ENCODE measurements at places on chromosomes 6 and 20. TPM values are rescaled to one million over a fixed set of nuclear protein-coding genes. Genes with fewer than 3 reads are reported as not detected.

GRCh38 chr6:143603455-143603854 lies 74.3 kb upstream of the PHACTR2 start:
- no peak for DNase-seq

GRCh38 chr6:159935633-159936032 lies 33.2 kb upstream of the IGF2R start:
- peak; percentile 20 for DNase-seq

DNA sequence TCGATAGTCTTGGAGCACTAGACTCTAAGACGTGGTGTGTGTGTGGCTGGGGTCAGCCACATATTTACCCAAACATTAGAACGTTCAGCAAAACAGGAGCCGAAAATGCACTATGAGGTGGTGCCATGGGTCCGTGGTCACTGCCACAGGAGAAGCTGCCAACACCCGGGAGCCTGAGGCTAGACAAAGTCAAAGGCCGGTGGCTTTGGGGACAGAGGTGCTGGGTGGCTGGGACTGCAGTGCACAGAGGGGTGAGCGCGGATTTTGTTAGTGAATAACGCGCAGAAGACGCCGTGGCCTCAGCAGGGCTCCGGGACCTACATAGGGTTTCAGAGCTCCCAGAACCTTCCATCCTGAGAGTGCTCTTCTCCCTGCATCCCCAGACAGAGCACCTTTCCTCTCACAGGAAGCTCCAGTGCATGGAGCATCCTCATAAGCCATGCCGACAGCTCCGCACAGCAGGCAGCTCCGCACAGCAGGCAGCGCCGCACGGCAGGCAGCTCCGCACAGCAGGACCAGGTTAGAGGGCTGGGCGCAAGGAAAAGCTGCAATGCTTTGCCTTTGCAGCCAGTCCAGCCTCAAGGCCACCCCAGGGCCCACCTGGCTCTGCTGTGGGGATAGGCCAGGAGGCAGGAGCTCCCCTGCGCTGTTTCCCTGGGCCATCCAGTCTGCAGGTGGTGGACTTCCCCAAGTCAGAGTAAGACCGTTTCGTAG lies 304.1 kb downstream of the TAF4 start:
- no peak for DNase-seq

DNA sequence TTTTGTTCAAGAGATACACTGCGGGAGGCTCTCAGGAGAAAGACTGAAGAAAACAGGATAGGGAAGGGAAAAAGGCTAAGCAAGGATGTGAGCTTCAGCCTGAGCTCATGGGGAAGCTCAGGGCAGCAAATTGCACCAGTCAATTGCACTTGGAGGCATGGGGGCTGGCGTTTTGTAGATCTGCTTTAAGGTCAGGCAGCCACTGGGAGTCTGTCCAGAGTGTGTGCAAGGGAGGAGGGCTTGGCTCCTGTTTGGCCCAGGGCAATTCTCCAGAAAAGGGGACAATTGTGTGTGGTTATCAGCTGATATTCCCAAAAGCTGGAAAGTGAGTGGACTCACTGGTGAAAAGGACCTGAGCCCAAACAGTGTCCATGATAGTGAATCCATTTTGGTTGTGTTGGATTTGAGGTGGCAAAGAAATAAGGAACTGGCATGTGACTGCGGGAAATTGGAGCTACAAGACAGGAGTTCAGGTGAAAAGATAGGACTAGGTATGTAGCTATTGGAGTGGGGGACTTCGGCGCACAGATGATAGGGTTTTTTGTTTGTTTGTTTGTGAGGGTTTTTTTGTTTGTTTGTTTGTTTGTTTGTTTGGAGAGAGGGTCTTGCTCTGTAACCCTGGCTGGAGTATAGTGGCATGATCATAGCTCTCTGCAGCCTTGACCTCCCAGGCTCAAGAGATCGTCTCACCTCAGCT lies 22.3 kb upstream of the IER3 start:
- no peak for DNase-seq

DNA sequence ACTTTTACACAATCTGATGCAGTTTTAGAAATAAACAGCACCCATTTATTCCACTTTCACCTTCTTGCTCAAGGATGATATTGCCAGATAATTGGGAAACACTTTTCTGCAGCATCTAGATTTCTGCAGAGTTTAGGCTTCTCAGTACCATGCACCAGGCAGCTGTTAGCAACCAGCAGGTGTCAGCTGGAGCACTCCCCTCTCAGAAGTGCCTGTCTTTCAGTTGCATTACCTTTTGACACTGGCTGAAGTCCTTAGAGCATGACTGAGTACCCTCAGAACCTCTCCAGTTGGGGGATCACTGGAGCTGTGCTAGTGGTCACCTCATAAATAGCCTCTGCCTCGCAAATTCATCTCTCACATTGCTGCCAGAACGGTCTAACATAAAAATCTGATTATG lies 91.2 kb downstream of the DNAH8 start:
- DNase-seq = no peak

HTR1E gene
- not detected for total RNA-seq

All from mammary epithelial cell (primary cell).